M059J (cell line): ENCODE measurements at places on chromosomes 4 and X.
A peak's percentile ranks its signal among the peaks of the same experiment; 100 is the strongest.

DNA sequence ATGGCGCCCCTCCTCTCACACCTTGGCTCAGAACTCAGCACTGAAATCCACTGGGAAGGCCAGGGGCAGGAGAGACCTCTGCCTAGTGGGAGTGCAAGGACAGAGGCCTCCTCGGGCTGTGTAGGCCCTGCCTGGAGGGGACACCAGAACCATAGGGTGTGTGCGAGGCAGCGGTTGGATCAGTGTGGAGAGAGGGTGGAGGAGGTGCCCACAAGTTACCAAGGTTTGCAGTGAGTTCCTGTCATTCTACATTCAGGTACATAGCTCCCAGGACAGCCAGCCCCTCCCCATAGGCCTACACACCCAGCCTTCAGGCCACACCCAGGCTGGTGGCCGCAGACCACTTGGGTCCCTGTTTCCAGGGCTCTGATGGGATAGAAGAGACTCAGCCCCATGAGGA, 19.2 kb upstream of the SPON2 start:
- no peak for DNase-seq

- no peak for DNase-seq
Measured at GRCh38 chr4:85736571-85736970, 261.6 kb downstream of the ARHGAP24 start.

GRCh38 chrX:113390531-113390930, 549.9 kb upstream of the AMOT start:
- no peak for DNase-seq

DNA sequence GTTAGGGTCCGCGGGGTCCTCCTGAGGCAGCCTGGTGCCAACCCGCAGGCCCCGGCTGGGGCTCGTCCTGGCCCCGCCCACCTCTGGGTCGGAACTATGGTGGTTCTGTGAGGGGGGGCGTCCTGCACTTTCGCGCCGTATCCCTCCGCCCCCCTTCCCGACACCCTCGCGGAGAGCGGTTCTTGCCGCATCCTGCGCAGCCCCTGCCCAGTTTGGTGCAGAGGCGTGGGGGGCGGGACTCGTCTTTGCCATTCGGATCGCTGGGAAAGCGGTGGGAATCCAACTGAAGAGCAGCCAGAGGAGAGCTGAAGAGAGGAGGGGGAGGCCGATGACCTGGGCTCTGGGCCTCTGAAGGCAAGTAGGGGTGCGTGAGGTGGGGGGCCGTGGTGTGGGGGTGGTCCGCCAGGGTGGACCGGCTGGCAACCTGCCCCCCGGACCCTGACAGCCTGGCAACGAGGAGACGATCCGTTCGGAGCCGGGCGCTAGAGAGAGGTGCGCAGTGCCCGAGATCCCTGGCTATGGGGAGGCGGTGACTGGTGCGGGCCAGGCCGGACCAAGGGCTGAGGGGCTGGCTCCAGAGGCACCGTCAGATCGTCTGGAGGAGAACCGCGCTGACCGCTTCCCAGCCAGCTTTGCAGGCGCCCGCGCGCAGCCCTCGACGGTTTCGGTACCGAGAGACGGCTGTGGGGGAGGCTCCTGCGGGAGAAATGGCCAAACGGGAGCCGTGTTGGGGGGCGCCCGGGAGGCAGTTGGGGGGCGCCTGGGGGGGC, at the start of gene GPRASP1:
TSS of gene GPRASP1 (plus strand) at position 242 of the 770 bp plus-strand sequence. CDS start 2,431 bp downstream, outside the sequence.
- peak; percentile 14 for DNase-seq

- DNase-seq = no peak
Measured at GRCh38 chr4:70956549-70957210, 36.8 kb upstream of the DCK start.
